Posterior vena cava (tissue), 2 donors: ENCODE measurements at places on chromosomes 12 and 14. TPM values are rescaled to one million over a fixed set of nuclear protein-coding genes. Genes with fewer than 3 reads are reported as not detected.

The MYH6 gene
- 1.3 TPM for total RNA-seq

- no peak for DNase-seq
Measured at GRCh38 chr12:89080793-89081465, 271.4 kb downstream of the DUSP6 start.

The RERGL gene
- 7.9 TPM for total RNA-seq

GRCh38 chr12:62267480-62267879, 7.3 kb downstream of the USP15 start:
- DNase-seq: no peak

DNA sequence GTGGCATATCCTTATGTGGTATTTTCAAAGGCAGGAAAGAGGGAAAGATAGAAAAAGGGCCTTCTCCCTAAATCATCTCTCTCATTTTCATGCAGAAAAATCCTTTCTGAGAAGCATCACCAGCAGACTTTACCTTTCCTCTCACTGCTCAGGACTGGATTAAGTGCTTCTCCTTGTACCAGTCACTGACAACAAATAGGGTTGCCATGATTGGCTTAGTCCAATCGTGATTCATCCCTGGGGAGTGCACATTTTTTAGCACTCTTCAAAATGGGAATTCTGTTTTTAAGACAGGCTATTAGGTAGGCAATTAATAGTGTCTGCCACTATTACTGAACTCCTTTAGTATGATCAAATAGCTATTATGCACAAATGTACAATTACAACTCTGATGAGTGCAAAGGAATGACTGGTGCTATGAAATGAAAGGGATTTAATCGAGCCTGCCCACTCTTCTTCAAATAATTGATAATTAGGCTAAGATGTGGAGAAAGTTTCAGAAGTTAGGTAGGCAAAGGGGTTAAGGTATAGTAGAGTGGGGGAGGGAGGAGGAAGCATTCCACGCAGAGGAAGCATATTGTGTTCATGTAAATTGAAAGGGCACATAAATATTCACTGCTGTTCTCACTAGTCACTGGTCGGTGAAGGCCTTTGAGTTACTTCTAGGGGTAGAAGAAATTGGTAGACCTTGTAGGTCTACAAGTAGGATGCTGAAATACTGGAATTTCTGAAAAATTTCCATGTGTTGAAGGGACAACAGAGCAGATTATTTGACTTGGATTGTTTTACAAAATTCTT, 84.0 kb downstream of the MSRB3 start:
- DNase-seq: no peak

The RNASE7 gene
- total RNA-seq: not detected

- DNase-seq: no peak
Measured at GRCh38 chr12:100574187-100575074, 947 bp downstream of the GAS2L3 start.

The TXNDC16 gene
- total RNA-seq: 5.0 TPM

- no peak for DNase-seq
Measured at GRCh38 chr12:121114019-121114639, 18.5 kb upstream of the P2RX7 start.

GRCh38 chr12:2291182-2291832, 238.5 kb downstream of the CACNA1C start:
- DNase-seq: peak; percentile 69

DNA sequence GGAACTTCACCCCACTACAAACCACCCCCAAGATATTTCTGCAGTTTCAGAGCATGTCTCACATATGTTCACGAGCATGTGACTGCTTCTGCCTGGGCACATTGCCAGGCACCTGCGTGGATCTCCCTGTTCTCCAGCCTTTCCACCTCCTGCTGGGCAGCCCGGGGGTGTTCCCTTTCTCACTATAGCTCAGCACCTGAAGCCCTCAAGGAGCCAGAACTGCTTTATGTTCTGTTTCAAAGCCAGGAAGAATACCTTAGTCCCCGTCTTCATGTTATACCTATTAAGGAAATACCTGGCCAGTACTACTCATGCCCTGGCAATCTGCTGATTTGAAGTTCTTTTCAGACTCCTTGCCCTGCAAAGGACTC, 4.2 kb upstream of the FGF6 start:
- no peak for DNase-seq

The KRT79 gene
- not detected for total RNA-seq

The EIF2B2 gene
- 22.3 TPM for total RNA-seq

The HNF1A gene
- total RNA-seq: not detected

The RPGRIP1 gene
- 0.88 TPM for total RNA-seq

The CDCA3 gene
- 0.52 TPM for total RNA-seq

GRCh38 chr12:49054524-49054923, 6.1 kb downstream of the KMT2D start:
- DNase-seq: peak; percentile 80

GRCh38 chr14:68944162-68944561, 34.9 kb downstream of the ACTN1 start:
- DNase-seq: no peak

GRCh38 chr12:10293151-10293550, 14.5 kb upstream of the KLRD1 start:
- no peak for DNase-seq

DNA sequence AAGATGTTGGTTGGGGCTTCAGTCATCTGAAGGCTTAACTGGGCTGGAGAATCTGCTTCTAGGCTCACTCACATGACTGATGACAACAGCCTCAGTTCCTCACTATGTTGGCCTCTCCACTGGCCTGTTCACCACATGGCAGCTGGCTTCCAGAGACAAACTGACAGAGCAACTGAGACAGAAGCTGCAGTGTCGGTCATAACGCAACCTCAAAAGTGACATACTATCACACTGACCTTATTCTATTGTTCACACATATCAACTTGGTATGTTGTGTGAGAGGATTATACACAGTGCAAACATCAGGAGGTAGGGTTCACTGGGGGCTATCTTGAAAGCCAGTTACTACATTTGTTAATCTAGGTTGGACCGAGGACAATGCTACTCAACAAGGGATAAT, 92.9 kb downstream of the PAWR start:
- no peak for DNase-seq

The SERPINA10 gene
- not detected for total RNA-seq

DNA sequence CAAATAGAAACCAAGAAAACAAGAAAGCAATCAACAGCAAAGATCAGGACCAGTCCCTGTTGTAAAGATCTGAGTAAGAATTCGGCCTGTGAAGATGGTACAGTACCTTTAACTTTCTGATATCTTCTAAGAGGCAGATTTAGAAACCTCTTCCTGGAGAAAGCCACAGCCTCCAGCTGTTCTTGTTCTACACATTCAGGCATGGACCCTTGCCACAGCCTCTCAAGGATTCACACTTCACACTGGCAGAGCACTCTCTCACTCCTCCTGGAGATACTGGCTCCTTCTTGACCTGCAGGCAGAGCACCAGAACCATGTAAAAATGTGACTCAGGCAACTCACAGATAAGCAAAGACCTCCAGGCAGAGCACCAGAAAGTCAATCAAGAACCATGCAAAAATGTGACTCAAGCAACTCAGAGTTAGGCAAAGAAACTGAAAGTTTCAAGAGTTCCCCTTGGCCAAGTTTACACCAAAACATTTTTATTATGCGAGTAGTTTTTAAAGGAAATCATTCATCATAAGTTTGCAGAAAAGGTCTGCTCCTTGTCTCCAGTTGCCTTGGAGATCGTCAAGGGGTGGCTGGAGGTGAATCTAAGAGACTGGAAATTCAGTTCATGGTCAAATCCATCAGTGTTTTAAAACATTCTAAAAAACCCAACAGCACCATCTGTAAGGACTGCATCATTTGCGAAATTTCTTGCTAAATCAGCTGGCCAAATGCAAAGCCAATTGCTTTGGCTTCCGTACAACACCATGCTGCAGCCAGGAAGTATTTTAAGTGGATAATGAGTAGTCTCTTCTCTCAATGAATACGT, 119.3 kb upstream of the MDM1 start:
- DNase-seq: no peak

DNA sequence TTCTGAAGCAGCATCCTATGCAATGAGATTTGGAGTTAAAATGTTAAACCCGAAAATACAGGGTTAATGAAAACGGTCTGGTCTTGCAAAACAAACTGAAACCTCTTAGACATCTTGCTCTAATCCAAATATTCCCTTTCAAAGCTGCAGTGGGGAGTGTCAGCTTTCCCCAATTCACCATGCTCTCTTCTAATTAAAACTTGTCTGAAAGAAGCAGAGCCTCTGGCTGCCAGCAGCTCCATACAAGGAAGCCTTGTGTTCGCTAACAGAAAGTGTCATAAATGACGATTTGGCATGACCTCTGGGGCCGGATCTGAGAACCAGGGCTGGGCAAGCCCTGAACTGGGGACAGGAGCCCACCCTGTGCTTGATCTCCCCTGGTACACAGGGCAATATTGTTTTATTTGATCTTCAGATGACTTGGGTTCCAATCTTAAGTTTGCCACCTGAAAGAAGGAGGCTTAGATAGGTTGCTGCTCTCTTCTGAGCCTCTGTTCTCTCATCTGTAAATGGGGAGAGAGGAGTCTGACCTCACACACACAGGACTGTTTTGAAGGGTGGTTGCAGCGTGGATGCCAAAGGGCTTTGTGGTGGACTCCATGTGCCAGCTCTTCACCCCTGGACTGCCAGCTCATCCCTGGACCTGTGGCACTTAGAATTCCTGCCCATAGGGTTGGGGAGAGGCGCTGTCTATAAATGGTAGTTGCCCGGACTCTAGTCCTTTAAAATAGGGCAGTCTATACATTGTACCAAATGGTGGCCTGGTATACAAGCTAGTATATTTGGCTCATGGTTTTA, 7.8 kb downstream of the KMT5A start:
- no peak for DNase-seq

- DNase-seq: no peak
Measured at GRCh38 chr12:105861227-105861626, 277.5 kb downstream of the NUAK1 start.

The SETD1B gene
- 20.9 TPM for total RNA-seq

The TGM1 gene
- 1.7 TPM for total RNA-seq

The DNAI7 gene
- total RNA-seq: not detected

The CAPZA3 gene
- total RNA-seq: not detected

The STON2 gene
- 20.5 TPM for total RNA-seq

DNA sequence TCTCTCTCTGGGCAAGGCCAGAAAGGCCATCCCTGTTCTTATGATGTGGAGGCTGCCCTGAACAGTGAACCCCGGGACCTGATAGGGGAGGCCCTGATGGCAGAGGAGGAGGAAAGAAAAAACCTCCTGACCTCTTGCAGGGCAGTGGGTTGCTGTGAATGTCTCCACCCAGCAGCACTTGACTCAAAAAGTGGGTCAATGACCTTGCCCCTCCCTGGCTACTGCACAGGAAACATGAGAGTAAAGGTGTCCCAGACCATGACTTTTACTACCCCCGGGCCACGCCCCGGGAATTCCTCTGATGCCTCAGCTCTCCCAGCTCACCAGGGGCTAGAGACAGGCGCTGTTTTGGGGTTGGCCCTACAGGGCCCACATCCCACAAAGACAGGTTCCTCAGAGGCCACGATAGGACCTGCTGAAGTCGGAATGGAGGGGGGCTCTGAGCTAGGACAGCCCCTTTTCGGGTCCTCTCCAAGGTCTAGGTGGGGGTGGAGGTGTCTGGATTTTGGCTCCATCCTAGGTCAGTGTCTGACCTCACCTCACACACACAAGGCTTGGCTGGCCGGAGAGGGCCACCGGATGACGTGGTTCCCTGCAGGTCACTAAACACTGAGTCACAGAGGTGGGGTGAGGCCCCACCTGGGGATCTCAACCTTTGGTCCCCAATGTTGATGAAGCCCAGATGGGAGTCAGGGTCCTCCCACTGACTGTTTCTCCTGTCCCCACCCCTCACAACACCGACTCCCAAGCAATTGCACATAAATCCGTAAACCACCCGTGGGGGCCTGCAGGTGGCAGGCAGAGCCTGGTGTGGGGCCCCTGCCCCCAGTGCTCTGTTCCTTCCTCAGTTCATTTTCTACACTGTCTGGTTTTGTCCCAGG, 1.6 kb downstream of the RHOF start:
- peak; percentile 68 for DNase-seq

The GPX2 gene
- not detected for total RNA-seq

The TMEM132D gene
- not detected for total RNA-seq

DNA sequence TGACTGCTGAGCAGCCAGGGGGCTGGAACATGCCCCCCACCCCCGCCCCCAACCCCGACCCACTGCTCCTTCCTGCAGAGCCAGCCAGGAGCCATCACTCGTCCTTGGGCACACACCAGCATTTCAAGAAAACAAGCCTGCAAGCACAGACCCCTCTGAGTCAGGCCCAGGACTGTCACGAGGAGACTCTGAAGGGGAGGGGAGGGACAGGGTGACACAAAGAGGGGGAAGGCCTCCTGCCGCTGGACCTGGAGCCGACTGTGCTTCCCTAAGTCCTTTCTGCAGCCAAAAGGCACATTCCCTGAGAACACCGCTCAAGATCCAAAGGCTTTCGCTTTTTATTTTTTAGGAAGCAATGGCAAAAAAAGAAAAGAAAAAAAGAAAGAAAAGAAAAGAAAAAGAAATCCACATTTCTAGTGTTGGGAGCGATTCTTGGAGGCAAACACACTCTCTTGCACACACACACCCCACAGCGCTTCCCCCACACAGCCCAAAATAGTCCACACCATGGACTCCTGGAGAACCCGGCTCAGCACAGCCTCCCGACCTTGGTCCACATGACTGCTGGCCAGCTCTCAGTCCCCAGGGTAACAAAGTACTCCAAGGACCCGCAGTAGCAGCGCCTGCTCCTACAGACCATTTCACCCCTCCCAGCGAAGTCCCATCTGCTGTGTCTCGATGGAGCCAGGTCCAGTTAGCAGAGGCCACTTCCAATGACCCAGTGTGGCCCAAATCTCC, 101.7 kb downstream of the DPF3 start:
- no peak for DNase-seq

DNA sequence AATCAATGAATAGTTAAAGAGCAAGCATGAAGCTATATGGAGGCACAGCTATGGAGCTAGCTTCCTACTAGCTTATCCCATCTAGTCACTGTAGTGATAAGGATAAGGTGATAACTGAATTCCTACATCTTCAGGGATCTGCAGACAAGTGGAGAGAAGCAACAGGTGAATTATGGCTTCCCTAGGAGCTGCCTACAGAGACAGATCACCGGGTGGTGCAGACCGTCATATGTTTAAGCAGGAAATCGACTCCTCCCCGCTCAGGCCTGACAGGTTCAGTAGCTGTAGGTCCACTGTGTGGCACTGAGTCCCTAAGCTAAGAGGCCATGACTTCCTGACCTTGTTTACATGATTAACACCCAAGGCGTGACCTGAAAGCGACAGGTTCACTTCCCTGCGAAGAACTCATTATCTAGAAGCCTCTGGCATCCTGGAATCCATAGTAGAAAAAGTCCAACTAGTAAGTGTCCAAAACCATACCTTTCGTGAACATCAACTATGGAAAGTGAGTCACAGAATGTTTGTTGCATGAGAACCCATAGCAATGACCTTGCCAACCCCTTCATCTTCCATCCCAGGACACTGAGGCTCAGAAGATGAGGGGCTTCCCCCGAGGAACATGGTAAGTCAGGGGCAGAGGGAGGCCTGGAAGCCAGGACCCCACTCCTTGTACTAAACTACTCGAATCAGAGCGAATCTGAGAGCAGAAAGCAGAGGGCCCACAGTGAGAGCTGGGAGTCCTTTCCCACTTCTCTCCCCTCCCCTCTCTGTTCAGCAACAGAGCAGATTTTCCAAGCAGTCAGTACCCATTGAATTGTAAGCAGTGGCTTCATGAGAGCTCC, 75.4 kb upstream of the CCND2 start:
- DNase-seq: no peak
